Immature natural killer cell (primary cell): ENCODE measurements at places on chromosomes 16 and 17. TPM values are rescaled to one million over a fixed set of nuclear protein-coding genes. Genes with fewer than 3 reads are reported as not detected.

Gene HBA1
- 119 TPM for polyA plus RNA-seq

Gene CEP295NL
- not detected for polyA plus RNA-seq

Gene EIF3C
- polyA plus RNA-seq = 198 TPM

Gene ABCC6
- polyA plus RNA-seq = not detected

Gene BMERB1
- 3.0 TPM for polyA plus RNA-seq

Gene PNMT
- 1.4 TPM for polyA plus RNA-seq

Gene GCGR
- polyA plus RNA-seq = not detected

Gene IGFBP4
- 22.3 TPM for polyA plus RNA-seq

Gene MMP28
- polyA plus RNA-seq = not detected

Gene TNK1
- polyA plus RNA-seq = 0.29 TPM

Gene MMP2
- not detected for polyA plus RNA-seq

GRCh38 chr16:668519-669171, 713 bp downstream of the RHOT2 start:
- DNase-seq = no peak

GRCh38 chr16:86285938-86286921, 224.1 kb upstream of the FOXF1 start:
- DNase-seq = no peak

GRCh38 chr17:72898725-72899124, 193.8 kb downstream of the SLC39A11 start:
- no peak for DNase-seq

- DNase-seq = no peak
Observed at GRCh38 chr16:65829076-65829475, 537.4 kb upstream of the CDH5 start.

DNA sequence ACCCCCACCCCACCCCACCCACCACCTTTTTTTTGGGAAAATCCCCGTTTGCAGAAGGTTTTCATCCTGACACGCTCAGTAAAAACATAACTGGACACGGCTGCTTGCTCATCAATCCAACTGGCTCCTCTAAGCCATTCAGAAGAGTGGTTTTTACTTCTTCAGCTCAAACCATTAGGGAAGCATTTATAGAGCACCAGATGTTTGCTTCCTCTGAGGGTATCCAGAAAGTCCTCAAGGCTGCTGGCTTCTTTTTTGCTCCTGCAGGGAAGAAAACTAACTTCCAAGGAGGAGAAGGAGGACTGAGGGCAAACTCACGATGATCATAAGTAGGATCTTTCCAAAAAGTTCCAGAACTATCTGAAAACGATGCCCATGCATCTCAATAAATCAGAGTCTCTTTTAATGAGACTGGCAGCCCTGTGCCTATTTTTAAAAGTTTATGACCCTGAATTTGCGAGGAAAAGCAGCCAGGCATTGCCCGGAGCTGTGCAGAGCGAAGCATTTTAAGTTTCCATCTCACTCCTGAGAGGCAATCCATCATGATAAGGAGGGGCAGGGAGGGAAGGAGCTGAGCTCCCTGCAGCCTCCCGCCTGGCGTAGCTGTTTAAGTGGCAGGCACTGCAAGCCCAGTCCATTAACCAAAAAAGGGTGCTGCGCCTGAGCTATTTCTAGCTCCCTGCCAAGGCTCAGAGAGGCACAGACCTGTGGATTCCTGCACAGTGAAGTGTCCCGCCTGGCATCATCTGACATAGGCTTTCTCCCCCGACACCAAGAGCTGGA, 146.3 kb upstream of the FOXF1 start:
- no peak for DNase-seq

- no peak for DNase-seq
Observed at GRCh38 chr17:69578385-69578936, 164.0 kb downstream of the MAP2K6 start.

- no peak for DNase-seq
Observed at GRCh38 chr17:53765129-53765528, 57.6 kb upstream of the KIF2B start.

GRCh38 chr16:79821911-79822310, 221.4 kb upstream of the MAF start:
- no peak for DNase-seq

DNA sequence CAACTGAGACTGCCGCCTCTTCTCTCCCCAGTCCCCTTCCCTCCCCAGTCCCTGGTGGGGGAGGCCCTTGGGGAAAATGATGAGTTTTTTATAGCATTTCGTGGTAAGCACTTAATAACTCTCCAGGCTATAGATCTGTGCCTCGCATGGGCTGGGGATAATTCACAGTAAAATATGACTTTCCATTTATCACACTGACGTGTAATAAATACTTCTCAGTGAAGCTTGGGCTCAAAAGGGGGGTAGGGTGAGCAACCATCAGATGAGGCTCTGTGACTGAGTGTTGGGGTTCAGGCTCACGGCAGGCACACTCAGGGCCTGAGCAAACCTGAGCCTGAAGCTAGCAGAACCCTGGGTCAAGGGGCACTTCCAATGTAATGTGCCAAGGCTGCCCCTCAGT, 101.6 kb downstream of the CCT6B start:
- no peak for DNase-seq

DNA sequence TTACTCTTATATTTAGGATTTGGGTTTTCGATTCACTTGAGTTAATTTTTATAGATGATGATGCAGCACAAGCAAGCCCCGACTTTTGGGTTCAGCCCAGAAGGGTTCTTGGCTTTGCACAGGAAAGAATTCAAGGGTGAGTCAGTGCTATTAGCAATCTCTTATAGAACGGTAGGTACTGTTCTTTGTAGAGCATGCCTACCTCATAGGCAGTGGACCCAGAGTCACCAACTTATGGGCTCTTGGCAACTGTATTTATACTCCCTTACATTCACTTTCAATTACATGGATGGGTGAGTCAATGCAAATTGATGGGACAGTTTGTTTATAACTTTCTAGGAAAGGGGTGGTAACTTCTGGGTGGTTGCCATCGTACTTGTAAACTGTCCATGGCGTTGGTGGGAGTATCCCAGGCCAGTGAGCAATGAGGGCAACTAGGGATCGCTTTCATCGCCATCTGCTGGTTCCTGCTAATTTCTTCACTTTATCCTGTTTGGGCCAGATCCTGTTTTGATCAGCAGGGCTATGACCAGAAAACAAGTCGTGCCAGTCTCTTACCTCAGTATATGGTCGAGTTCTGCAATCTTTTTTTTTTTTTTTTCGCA, 362.6 kb downstream of the CNTNAP4 start:
- DNase-seq = no peak

DNA sequence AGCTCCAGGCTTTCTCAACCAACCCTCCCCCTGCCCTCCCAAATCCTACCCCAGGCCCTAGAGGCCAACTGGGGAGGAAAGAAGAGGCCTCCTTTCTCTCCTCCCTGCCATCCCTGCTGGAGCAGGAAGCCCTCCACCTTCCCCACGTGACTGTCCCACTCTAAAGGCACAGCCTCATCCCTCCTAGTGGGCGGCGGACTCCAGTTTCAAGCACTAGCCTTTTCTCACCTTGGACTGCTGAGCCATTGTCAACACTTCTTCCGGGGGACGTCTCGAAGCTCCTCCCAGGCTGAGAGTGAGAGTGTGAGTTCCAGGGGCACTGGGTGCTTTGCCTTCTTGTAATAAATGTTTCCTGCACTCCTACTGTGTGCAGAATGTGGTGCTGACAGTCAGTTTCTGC, 21.4 kb upstream of the IRX6 start:
- DNase-seq = no peak

DNA sequence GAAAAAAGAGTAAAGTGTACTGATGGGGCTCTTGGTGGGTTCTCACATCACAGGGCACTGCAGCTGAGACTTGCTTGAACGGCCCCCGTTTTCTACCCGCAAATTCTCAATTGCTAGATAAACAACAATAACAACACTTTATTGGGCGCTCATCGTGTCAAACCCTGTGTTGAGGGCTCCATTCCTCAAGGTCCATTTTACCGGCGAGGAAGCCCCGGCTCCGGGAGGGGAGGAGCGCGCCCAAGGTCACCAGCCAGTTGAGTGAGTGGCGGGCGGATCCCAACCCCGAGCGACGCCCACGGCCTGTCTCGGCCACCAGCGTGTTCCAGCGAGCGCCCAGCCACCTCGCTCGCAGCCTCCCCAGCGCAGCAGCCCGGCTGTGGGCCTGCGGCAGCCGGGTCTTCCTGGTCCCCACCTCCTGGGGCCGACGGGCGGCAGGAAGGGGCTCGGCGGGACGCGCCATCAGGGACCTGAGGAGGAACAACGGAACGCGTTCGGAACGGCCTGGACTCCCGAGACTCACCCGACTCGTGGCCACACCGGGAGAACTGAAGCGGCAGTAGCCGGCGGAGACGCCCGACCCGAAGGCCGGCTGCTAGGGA, 373 bp downstream of the CMC2 start:
- DNase-seq = no peak

- no peak for DNase-seq
Observed at GRCh38 chr17:55742272-55743102, 8.4 kb upstream of the PCTP start.

GRCh38 chr16:89764711-89765201, 43.4 kb downstream of the ZNF276 start:
- peak; percentile 69 for DNase-seq

GRCh38 chr16:2963723-2964474, at the start of gene KREMEN2:
TSS of gene KREMEN2 (plus strand) at chr16:2964275. CDS start at chr16:2964521, 246 bp downstream.
- no peak for DNase-seq

GRCh38 chr17:18177722-18178121, 5.9 kb upstream of the ALKBH5 start:
- no peak for DNase-seq

DNA sequence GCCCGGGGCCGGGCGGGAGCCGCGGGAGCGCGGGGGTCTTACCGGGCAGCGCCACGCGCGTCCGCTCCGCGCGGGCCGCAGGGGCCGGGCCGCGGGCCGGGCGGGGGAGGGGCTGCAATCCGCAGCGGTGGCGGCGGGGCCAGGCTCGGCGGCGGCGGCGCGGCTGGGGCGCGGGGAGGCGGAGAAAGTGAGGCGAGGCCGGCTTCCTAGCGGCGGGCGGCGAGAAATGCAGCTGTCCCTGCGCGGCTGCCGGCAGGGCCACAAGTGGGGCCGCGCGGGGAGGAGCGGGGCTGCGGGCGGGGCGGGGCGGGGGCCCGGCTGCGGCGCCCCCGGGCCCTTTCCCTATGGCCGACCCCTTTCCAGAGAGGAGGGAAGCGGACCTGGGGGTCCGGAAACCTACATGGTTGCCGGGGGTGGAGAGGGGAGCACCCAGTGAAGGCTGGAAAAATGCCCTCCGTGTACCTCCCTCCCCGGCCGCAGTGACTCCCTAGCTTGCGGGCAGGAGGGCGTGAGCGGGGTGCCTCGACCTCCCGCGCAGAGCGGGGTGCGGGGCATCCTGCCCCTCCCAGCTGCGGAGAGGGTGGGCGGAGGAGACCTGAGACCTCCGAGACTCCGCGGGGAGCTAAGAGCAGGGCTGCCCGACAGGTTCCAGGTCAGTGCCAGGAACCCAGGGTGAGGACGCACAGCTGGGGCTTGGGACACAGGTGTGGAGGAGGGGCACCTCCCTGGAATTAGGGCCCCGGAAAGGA, at the start of gene CUEDC1:
Gene CUEDC1 (minus strand): TSS at position 230 of the 749 bp plus-strand sequence. CDS start 69,848 bp downstream, outside the sequence.
- DNase-seq = peak; percentile 49
